Fibroblast of skin of back (primary cell): ENCODE measurements at places on chromosomes 11 and 22.

DNA sequence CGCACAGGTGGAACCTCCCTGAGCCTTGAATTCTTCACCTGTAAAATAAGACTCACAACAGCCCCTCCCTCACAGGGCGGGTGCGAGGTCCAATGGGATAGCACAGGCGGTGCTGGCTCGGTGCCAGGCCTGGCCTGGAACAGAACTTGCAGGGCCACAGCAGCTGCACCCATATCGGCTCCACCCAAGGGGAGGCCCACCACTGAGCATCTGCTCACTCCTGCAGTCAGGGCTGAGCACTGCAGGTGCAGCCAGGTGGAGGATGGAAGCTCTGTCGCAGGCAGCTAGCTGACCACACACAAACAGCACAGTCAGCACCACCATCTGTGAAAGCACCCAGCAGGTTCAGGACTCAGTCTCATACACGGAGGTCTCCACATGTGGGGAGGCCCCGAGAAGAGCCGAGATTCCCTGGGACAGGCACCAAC is 19.6 kb downstream of the VPS37C start:
- DNase-seq = no peak

- no peak for DNase-seq
Observed at GRCh38 chr11:67441731-67442351, 1.4 kb downstream of the CORO1B start.

DNA sequence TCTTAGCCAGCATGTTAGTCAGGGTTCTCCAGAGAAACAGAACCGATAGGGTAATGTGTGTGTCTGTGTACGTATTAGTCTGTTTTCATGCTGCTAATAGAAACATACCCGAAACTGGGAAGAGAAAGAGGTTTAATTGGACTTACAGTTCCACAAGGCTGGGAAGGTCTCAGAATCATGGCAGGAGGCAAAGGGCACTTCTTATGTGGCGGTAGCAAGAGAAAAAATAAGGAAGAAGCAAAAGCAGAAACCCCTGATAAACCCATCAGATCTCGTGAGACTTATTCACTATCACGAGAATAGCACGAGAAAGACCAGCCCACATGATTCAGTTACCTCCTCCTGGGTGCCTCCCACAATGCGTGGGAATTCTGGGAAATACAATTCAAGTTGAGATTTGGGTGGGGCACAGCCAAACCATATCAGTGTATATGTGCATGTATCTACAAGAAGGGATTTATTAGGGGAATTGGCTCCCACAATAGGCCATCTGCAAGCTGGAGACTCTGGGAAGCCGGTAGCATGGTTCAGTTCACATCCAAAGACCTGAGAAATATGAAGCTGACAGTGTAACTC is 173.7 kb upstream of the NECTIN1 start:
- DNase-seq = no peak

GRCh38 chr11:8267280-8267679 is 3.6 kb upstream of the LMO1 start:
- no peak for DNase-seq

- no peak for DNase-seq
Observed at GRCh38 chr11:202490-202889, 4.7 kb downstream of the BET1L start.

- DNase-seq = no peak
Observed at GRCh38 chr11:83956119-83956697, 670.0 kb upstream of the CCDC90B start.

DNA sequence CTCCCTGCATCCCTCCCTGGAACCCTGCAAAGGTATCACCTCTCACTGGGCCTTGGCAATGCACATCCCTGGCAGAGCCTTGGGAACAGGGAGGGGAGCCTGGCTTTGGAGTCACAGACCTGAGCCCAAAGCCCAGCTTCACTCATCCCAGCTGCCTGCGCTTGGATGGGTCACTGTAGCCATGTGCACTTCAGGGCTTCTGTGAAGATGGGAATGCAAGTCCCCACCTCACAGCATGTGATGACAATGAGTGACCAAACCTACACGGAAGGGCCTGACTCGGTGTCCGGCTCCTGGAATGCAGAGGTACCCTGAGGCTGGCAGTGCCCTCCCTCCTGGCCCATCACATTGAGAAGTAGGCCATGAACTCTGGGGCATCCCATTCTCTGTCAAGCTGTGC is 22.8 kb upstream of the BAIAP2L2 start:
- no peak for DNase-seq

- DNase-seq = peak; percentile 43
Observed at GRCh38 chr11:33307984-33308383, 50.8 kb downstream of the HIPK3 start.

- DNase-seq = no peak
Observed at GRCh38 chr22:49491726-49492125, 335.9 kb downstream of the BRD1 start.
